Motor neuron (in vitro differentiated cells): ENCODE measurements at places on chromosomes 1 and 21.
A peak's percentile ranks its signal among the peaks of the same experiment; 100 is the strongest.

DNA sequence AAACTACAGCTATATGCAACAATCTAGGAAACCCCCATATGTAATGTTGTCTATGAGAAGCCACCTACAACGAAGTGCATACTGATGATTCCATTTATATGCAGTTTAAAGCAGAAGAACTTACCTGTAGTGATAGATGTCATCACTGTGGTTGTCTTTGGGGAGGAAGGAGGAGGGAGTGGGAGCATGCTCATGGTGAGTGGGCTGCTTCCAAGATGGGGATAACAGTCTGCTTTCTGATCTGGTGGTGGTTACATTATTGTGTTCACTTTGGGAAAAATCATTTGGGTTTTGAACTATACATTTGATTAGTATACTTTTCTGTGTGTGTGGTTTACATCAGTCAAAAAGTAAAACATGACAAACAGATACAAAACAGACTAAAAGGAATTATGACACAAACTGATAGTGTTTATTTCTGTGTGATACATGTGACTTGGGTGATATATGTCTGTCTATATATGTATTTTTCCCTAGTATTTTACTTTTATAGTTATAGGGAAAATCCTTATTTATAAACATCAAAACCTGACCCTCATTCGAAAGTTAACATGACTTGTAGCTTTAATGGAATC is 184.7 kb downstream of the VPS13D start:
- ATAC-seq = no peak

DNA sequence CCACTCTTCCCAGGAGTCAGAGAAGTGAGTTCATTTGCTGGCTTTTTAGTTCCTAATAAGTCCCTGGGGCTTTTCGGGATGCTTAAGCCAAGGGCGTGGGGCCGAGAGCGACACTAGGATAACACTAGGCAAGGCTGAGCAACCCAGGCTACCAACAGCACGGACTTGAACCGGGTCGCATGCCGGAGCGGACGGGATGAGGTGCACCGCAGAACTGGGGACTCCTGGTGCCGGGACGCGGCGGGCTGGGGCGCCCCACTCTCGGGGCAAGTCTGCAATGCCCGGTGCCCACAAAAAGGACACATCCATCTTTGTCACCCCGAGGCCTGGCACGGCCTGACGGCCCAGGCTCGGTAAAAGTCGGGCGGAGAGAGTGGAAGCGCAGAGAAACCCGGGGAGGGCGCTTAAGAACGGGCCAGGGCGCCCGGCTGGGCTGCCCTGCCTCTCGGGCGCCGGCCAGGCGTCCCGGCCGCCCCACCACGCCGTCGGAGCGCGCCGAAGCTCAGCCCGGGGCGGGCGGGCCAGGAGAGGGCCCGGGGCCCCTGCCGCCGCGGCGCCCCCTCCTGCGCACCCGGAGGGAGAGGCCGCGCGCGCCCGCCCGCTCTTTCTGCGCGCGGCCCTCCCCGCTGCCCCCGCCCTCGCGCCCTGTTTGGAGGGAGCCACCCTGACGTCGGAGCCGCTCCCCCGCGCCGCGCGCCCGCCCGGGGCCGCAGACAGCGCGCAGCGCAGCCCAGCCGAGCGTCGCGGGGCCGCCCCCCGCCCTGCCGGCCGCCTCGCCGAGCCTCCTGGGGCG is at the start of gene NBL1:
NBL1 (plus strand) TSS at position 710 of the 793 bp plus-strand sequence. CDS start 10,720 bp downstream, outside the sequence.
- ATAC-seq = peak; percentile 48

DNA sequence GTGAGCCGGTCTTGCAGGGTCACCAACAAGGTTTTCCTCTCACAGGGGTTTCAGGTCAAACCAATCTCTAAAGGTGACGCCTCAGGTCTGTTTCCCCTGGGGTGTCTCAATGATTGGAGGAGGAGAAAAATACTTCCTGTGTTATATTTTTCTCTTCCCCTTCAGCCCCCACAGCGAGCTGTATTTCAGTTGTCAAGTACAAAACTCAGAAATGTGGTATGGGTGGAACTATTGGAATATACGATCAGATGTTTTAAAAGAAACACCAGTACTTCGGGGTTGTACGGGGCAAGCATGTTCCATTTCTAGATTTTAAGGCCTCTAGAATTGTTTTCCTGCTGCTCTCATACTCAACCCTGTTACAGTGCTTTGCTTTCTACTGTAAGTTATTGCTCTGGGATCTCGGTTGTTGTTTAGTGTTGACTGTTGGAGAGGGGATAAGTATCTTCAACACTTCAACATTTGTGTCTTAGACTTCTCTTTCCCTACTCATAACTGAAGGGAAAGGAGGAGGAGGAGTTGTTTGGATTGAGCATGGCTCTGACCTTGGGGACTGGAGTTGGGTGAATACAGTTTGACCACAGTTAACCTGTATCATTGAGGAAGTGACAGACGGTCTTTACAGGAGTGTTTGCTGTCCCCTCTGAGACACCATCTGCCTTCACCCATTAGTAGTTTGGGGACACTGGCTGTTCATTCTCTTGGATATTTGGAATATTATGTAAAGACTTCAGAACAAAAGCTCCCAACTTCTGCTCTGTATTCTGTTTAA is 2.0 kb downstream of the MAPKAPK2 start:
- ATAC-seq = no peak

- no peak for ATAC-seq
These were observed 91.7 kb downstream of the TPR start for GRCh38 chr1:186283374-186283773.

DNA sequence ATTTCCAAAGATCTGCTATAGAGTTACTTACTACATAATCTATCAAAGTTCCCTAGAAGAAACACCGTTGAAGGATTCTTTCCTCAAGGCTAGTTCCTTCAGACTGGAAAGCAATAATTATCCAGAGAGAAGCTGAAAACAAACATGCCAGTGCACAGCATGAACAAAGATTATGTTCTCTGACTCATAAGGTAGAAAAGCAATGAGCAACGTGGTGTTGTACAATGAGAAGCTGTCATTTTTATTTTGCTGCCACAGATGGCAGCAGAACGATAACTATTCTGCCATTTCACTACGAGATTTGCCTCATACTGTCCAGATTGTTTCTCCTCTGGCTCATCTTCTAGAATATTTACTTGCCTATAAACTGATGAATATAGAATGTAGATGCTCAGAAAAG is 10.7 kb downstream of the EXTL2 start:
- ATAC-seq = no peak

DNA sequence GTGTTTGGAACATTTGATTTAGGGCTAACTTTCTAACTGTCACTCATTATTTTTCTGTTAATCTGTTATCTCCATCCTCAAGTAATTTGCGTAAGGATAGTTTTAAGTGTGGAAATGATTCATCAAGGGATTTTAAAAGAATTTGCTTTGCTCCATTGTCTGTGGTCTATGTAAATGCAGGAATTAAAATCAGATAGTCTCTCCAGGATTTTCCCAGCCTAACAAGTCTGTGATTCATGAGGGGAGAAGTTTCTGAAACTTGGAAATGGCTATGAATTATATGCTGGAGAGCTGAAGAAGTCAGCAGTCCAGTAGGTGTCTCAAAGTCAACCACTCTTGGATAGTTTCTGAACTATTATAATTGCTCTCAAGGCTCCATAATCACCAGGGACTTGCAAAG is 264.5 kb downstream of the MRPL39 start:
- ATAC-seq = no peak

GRCh38 chr1:1630965-1631781 is 800 bp upstream of the MMP23B start:
- peak; percentile 23 for ATAC-seq

- peak; percentile 46 for ATAC-seq
These were observed 8.1 kb downstream of the ADPRS start for GRCh38 chr1:36096500-36097432.

GRCh38 chr1:2095981-2096736 is 45.9 kb downstream of the PRKCZ start:
- ATAC-seq = no peak

DNA sequence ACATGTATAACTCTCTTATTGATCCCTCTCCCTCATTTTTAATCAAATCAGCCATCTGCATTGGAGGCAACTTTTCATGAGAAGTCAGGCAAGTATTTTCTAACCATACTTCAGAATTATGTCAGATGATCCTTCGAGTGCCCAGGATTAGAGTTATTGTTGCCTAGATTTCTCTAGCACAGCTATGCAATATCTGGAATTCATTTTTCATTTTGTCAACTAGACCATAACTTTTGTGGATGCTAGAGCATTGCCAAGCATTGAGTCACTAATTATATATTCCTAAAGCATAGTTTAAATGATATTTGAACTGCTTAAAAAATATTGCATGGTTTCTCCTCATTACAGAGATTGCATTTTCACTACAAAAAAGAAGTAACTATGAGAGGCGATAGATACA is 21.2 kb downstream of the HFM1 start:
- no peak for ATAC-seq

GRCh38 chr21:25406887-25407579 is 200.2 kb downstream of the MRPL39 start:
- peak; percentile 92 for ATAC-seq

GRCh38 chr1:93775224-93775623 is 93.6 kb upstream of the BCAR3 start:
- no peak for ATAC-seq

GRCh38 chr1:36982709-36983108 is 51.6 kb downstream of the GRIK3 start:
- ATAC-seq = no peak

- ATAC-seq = no peak
These were observed 34.7 kb downstream of the IFNAR1 start for GRCh38 chr21:33359446-33359845.

GRCh38 chr1:248183996-248184395 is 9.4 kb downstream of the OR2M2 start:
- no peak for ATAC-seq

- ATAC-seq = no peak
These were observed 238.5 kb downstream of the LTN1 start for GRCh38 chr21:28754127-28754611.

- peak; percentile 92 for ATAC-seq
These were observed 20.8 kb downstream of the NAV1 start for GRCh38 chr1:201559679-201560162.
